ENCODE measurements at places on chromosomes 11 and 22.

DNA sequence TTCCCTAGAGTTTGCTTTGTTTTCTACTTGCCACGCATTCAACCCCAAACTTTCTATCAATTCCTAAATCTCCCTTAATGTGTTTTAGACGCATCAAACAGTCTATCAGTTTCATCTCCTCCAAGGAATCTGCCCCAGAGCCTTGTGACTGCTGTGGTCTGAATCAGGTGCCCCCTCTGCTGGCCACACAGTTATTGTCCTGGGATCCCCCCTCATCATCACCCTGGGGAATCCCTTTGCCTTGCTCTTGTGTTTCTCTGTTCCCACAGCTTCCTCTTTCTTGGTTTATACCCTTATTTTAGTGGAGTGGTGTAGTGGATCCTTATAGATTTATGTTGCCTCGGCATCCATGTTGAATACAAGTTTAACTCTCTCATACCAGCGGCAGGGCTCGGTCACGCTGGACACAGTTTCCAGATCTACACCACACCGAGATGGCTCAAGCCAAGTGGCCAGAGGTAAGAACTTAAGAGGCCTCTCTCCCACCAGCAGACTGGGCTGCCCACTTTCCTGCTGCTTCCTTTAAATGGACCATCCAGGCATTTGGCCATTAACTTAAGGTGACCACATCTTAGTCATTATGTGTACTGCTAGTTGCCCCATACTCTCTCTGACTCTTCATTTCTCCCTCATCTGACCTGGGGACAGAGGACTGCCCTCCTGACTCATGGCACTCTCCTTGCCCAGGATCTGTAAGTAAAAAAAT, 8.2 kb downstream of the UPB1 start:
- peak; percentile 20 for DNase-seq

GRCh38 chr11:1733009-1733715, 17.2 kb downstream of the IFITM10 start:
- no peak for DNase-seq

DNA sequence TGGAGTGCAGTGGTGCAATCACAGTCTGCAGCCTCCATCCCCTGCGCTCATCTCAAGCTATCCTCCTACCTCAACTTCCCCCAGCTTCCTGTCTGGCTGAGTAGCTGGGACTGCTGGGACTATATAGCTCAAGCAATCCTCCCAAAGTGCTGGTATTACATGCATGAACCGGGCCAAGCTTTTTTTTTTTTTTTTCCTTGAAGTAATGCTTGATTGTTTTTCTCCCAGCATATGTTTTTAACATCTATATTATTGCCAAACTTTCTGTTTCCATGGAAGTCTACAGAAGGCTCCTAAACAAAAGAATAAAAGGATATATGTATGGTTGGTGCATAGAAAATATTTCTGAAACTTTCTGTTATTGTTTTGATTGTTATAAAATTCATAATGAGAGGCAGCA, 853.6 kb downstream of the KCNA4 start:
- no peak for DNase-seq

DNA sequence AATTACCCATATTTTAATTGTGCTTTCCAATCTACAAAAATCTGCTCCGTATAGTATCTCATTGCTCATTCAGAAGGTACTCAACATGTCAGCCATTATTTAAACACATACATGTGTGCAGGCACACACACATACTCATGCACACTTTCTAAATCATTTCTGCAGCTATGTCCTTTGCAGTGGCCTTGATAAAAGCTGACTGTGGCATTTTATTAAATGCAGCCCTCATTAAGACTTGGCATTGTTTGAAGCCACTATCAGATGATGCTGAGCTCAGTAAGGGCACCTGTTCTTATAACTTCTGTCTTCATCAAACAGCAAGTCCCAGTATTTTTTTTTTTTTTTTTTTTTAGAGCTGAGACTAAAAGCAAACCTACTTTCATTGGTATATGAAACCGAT, 1071.9 kb upstream of the CCDC90B start:
- no peak for DNase-seq

DNA sequence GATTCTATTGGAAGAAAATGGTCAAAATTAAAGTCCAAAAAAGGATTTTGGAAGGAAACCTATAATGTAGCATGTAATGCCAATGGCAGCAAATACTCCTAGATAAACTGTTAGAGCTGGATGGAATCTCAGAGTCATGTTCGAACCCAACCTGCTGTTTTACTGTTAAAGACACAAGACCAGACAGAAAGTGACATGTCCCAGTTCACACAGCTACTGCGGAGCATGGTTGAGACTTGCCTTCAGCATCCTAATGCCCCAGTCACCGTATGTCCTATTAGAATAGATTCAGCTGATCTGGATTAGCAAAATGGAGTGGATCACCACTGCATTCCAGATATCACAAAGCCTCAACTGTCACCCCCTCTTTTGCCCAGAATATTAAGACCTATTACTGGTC, 14.9 kb downstream of the PISD start:
- no peak for DNase-seq

DNA sequence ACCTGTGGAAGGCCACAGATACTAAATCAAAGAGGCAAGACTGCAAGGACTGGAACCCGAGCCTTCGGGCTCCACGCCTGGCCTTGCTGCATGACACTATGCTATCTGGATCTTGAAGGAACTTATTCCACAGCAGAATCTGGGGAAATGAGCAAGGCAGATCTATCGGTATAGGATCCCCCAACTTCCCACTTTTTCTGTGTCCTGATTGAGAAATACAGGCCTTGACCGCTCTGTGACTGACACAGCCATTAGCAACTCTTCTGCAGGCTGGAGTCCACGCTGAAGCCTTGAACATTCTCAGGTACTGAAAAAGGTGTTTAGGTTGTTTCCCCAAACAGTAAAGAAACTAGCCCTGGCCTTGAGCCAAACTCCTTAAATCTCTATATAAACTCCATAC, 241.2 kb upstream of the NARS2 start:
- no peak for DNase-seq

GRCh38 chr11:30420233-30420787, 97.4 kb downstream of the ARL14EP start:
- DNase-seq: no peak

DNA sequence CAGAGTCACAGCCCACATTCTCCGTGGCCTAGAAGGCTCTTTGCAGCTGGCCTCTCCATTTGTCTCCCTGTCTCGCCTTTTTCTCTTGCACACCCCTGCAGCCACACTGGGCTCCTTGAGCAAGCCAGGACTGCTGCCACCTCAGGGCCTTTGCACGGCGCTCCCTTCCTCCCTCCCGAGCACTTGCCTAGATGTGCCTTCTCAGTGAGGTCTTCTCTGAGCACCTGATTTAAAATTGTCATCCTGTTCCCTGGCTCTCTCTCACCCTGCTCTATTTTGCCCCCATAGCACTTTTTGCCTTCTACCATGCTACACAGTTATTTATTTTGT, 102.9 kb upstream of the THY1 start:
- no peak for DNase-seq

- no peak for DNase-seq
Observed at GRCh38 chr11:67354075-67355022, 1.0 kb upstream of the POLD4 start.

DNA sequence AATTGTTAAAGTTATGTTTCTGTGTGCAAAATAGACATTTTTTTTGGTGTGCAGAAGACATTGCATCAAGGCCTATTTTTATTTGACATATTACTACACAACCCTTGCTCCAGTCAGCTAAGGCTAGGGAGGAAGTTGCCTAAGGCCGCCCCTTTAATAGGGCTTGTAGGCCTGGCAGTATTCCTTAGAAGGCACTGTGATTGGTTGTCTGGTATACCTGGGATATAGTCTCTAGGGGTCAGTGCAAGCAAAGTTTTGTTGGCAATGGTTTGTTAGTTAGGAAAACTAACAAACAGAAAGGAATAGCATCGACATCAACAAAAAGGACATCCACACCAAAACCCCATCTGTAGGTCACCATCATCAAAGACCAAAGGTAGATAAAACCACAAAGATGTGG, 16.9 kb downstream of the CCDC15 start:
- DNase-seq: no peak

- no peak for DNase-seq
Observed at GRCh38 chr11:2464451-2465165, 19.8 kb downstream of the KCNQ1 start.

GRCh38 chr11:30938810-30939209, 352.7 kb upstream of the MPPED2 start:
- no peak for DNase-seq

GRCh38 chr11:65563601-65564000, 5.4 kb upstream of the LTBP3 start:
- DNase-seq: no peak

- no peak for DNase-seq
Observed at GRCh38 chr11:61773356-61773755, 19.0 kb downstream of the TMEM258 start.

DNA sequence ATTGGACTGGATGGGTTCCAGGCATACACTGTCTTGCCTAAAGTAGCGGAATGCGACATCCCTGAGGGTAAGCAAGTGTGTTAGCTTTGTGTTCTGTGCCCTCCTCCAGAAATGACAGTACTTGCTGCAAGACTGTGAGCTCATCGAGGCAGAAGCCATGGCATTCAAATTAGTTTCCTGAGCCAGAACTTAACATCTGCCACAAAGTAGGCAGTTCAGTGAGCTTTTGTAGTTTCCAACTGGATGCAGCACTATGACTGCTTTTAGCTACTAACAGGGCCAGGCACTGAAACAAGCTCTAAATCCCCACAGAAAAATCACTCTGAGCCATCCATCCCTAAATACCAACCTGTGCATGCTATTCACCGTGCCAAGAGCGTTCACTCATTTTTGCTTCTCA, 1.2 kb upstream of the FAR1 start:
- DNase-seq: no peak

DNA sequence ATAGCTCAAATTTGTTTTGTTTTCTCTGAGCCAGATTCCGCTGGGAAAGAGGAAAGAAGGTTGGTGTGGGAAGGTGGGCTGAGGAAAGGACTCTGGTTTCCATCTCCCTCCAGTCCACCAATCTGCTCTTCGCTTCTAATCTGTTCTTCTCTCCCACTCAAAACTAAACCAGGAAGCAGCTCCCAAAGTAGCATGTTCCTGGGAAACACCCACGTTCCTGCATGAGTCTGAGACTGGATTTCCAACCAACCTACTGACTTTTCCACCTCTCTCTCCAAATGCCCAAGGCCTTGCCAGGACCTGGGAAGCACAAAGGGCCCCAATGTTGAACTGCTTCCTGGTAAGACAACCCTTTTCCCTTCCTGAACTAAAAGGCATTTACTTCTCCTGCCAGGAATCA, 110.2 kb downstream of the WT1 start:
- DNase-seq: no peak

DNA sequence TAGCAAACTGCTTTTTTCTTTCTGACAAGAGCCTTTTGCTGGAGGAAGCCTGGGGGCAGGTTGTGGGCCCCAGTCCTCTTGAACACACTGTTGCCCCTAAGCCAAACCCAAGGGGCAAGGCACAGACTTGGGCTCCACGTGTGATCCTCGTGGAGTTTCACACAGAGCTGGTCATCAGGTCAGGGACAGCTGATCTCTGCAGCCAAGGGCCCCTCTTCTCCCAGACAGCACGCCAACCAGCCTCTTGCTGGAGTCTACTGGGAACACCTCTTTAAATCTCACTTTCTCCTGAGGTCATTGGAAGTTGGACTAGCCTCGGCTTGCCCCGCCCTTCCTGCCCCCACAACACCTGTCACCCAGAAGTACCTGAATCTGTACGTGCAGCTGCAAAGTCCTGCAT, 39.8 kb downstream of the C11orf58 start:
- DNase-seq: no peak

GRCh38 chr11:88179141-88179540, 3.9 kb upstream of the RAB38 start:
- no peak for DNase-seq

- no peak for DNase-seq
Observed at GRCh38 chr11:690738-691633, 4.0 kb downstream of the DEAF1 start.

- DNase-seq: no peak
Observed at GRCh38 chr11:126403658-126404057, 48.2 kb downstream of the ST3GAL4 start.

- no peak for DNase-seq
Observed at GRCh38 chr11:41175304-41175972, 284.0 kb downstream of the LRRC4C start.

DNA sequence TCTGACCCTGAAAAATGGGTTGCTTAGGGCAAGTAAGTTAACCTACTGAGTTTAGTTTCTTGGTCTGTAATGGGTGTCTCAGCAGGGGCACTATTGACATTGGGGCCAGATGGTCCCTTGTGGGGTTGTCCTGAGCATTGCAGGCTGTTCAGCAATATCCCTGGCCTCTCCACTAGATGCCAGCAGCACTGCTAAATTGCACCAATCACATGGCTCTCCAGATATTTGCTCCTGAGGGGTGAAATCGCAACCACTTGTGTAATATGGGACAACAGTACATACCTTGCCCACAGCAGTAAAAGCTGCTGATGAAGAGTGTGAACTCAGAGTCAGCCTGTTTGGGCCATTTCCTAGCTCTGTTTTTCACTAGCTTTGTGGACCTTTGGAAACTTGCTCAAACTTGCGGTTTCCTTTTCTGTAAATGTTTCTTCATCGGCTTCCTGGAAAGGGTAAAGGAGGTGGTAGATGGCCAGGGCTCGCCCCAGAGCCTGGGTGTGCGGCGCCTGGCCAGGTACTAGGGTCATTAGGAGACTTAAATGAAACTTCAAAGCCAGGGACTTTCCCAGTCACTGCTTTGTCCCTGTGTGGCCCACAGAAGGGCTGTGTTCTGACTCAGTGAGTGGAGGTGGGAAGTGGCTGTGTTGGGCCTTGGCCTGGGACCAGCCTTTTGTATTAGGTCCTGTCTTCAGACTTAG, 13.0 kb downstream of the NCF4 start:
- DNase-seq: no peak

GRCh38 chr11:33520112-33520511, 180.5 kb downstream of the C11orf91 start:
- no peak for DNase-seq

DNA sequence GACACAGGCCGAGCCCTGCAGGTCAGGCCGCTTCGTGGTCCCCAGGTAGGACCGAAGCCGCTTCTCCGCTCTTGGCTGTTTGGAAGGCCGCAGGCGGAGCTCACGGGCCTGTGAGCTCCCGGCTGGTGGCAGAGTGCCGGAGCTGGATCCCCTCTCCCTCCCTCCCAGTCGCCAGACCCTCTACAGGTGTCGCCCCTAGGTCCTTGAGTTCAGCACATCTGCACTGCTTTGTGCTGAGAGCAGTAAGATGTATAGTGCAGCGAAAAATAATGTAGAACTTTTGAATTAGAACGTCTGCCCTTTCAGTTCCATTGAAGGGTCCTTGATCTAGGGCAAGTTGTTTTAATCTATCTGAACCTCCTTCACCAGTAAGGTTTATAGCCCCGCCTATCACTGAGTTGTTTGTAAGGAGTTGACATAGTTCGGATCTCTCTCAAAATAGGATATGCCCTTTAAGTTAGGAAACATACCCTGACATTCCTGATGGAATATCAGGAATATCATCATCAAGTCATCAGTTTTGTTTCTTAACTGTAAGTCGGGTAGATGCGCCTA, 419 bp downstream of the ANKRD49 start:
- no peak for DNase-seq

Measured in stimulated activated CD4-positive, alpha-beta T cell treated with anti-CD3 and anti-CD28 coated beads, Interleukin-1b, Interleukin-23, amount 100 ng/mL, for 1 hour (primary cell).